ENCODE measurements at places on chromosomes 2 and 18.

GRCh38 chr2:43075054-43075593 lies 151.3 kb downstream of the ZFP36L2 start:
- peak; percentile 97 for DNase-seq

GRCh38 chr2:95386031-95386430 lies 16.5 kb upstream of the FAHD2A start:
- DNase-seq: no peak

- peak; percentile 51 for DNase-seq
Observed at GRCh38 chr18:50611529-50611941, 51.6 kb downstream of the MAPK4 start.

- DNase-seq: no peak
Observed at GRCh38 chr2:40545645-40546044, 93.8 kb upstream of the SLC8A1 start.

GRCh38 chr2:30315391-30316063 lies 84.2 kb downstream of the LBH start:
- DNase-seq: no peak

DNA sequence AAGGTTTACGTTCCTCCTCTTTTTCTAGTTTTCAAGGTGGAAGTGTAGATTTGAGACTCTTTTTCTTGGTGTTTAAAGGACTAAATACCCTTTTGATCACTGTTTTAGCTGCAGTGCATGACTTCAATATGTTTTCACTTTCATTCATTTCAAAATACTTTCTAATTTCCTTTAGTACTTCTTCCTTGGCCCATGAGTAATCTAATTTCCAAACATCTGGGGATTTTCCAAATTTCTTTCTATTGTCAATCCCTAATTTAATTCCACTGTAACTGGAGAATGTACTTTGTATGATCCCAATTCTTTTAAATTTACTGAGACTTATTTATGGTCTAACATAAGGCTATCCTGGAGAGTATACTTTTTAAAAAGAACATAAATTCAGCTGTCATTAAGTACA lies 3.8 kb upstream of the RHBDD1 start:
- DNase-seq: no peak

DNA sequence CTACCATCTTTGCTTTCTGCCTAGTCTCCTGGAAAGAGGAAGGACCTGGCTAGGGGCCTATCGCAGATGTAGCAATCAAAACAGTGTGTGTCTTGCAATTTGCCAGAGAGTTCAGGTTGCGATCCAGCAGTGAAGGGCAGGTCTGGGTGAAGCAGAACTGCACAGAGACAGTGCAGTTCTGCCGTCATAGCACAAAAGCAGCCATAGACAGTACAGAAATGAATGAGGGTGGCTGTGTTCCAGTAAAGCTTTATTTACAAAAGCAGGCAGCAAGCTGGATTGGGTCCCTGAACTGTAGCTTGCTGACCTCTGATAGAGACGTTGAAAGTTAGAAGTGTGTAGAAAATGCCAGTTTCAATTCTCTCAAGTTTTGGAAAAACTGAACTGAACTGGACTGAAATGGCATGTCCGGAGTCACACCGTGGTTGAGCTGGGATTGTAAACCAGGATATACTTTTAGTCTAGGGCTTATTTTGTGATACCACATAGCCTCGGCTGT lies 186.8 kb downstream of the LTBP1 start:
- DNase-seq: no peak
